MCF 10A (cell line): ENCODE measurements at places on chromosomes 6 and 20. TPM values are rescaled to one million over a fixed set of nuclear protein-coding genes. Genes with fewer than 3 reads are reported as not detected.

GRCh38 chr20:57498425-57499400 lies 26.2 kb downstream of the CTCFL start:
- peak; percentile 37 for DNase-seq

RHAG gene
- total RNA-seq, result not detected in 2 replicates

CDH4 gene
- 25.0 and 44.8 TPM in 2 replicates for total RNA-seq

- no peak for DNase-seq
These were observed 181.1 kb downstream of the ERMARD start for GRCh38 chr6:169932491-169932890.

METTL24 gene
- total RNA-seq, result not detected in 2 replicates

GRCh38 chr6:4381381-4381780 lies 246.0 kb upstream of the ECI2 start:
- DNase-seq, result no peak

HLA-DMA gene
- total RNA-seq, result 2.4 and 2.9 TPM in 2 replicates
